ENCODE measurements at places on chromosomes 7 and 10.

- no peak for DNase-seq
Observed at GRCh38 chr7:50775836-50776235, 6.9 kb downstream of the GRB10 start.

DNA sequence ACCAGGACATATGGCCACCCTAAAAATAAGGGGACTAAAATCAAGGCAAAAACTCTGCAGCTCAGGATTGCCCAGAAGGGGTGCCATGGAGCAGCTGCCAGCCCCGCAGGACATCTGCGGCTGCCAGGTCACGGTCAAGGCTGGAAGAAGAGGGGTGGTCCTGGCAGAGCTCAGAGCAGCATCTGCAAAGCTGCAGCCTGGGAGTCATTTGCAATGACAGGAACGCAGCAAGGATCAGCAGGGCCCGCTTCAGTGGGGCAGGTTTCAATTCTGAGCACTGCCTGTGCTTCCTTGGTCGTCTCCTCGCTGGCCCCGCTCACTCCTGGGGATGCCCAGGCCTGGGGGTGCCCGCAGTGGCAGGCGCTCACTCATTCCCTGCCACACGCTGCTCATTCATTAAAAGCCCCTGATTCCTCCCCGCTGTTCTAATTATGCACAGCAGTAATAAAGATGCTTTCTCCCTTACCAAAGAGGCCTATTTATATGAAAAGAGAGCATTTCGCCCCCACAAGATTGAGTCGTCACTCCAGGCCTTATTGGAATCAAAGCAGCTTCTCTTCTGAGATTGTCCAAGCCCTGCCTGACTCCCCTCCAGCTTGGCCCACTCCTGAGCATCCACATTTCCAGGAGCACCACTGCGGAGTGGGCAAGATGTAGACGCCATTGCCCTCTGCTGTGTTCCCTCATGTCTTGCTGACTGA, 4.6 kb downstream of the HSPA12A start:
- DNase-seq, result peak; percentile 27

GRCh38 chr7:91302794-91303193, 38.6 kb downstream of the FZD1 start:
- DNase-seq, result no peak

- no peak for DNase-seq
Observed at GRCh38 chr7:37943905-37944736, 23.7 kb downstream of the EPDR1 start.

GRCh38 chr7:39810204-39810642, 139.8 kb upstream of the CDK13 start:
- DNase-seq, result no peak

GRCh38 chr10:22679608-22680007, 34.8 kb downstream of the PIP4K2A start:
- DNase-seq, result no peak

DNA sequence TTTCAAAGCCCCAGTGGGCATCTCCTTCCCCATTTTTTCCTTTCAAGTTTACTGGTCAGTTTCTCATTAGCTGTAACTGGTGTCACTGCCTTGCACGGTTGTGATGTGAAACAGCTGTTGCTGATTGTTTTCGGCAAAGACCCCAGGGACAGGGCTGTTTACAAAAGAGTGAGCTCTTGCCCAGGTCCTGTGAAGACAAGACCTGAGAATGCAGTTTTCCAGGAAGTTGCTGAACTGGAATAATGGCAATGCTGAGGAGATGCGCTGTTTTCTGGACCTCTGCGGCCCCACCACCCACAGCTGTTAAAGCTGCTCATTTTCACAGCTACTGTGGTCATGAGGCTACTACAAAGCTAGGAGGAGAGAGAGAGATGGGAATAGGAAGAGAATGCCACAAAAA, 116.6 kb upstream of the RSU1 start:
- DNase-seq, result no peak

GRCh38 chr7:97873606-97874005, 1.4 kb upstream of the ASNS start:
- no peak for DNase-seq

DNA sequence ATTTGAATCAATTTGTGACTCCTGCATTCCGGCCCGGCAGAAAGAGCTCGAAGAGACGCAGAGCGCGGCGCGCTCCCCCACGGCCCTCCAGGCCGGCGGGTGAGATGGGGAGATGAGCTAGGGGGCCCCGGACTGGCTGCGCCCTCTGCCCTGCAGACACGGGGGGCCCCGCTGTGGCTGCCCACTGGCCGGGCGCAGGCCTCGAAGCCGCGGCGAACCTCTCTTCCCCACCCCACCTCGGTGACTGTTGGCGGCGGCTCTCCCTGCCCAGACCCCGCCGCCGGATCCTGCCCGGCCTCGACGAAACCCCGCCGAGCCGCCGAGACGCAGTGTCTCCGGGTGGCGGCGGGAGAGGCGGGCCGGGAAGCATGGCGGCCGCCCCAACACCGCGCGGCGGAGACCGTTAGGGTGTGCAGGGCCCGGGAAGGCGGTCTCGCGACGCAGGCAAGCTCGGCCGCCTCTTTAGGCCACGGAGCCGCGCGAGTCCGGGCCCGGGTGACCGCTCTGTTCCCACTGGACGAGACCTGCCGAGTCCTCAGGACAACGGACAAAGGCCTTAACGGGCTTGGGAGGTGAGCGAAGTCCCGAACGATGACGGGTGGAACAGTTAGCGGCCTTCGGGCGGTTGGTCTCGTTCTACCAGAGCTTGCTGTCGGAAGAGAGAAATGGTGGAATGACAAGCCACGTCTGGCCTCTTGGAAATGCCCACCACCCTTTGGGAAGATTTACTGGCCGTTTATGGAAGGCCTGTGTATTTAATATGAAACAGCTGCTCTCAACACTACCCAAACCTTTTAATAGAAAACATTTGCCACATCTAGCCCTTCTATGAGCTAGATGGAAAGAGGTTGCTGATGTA, 24.3 kb downstream of the NUP42 start:
- no peak for DNase-seq

- no peak for DNase-seq
Observed at GRCh38 chr7:155003092-155003375, at the start of gene PAXIP1. Gene PAXIP1, minus strand, starts transcription at chr7:155003124. Its CDS starts 195 bp downstream, at chr7:155002929.

- no peak for DNase-seq
Observed at GRCh38 chr7:12715372-12716133, 28.1 kb downstream of the ARL4A start.

DNA sequence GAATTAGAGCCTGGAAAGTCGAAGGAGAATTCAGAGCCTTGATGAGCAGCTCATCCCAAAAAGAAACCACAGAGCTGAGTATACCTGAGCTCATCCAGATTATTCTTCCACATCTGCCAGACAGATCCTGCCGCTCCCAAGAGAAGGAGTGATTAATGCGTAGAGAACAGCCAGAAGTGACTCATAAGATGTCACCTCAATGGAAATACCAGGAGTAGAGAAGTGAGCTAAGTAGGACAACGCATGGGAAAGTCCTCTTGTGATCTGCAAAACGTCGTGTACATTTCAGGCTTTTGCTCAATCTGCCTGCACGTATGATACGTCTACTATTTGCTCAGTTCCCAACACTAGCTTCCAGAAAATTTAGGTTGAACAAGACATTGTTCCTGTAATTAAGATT, 230.5 kb upstream of the AUTS2 start:
- DNase-seq, result no peak

DNA sequence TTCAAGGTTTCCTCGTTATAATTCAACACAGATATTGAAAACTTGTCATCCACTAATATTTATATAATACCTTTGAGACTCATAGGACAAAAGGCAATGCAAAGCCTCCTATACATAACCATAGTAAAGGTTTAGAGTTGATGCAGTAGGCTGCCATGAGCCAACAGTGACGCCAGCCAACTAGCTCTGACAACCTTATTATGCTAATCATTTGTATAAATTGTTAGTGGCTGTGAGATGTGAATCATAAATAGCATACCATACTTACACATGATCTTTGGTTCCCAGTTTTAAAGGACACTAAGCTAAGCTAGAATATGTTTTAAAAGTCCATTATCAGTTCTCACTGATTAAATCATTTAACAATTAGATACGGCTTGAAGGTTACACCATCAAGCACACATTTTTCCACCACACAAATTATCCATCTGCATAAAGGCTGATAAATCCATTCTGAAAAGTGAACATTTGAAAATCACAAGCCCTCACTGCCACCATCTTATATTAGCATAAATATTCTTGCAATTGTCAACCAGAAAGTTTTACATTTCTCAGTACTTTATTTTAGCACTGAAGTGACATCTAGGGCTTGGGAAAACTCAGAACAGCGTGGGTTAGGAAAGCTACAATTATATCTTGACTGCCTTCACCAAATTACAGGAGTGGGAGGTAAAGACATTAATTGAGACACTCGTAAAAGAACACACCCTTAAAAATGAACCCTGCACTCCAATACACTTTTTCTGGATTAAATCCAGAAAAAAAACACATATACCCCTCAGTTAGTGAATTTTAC, 30.7 kb downstream of the COA1 start:
- no peak for DNase-seq

GRCh38 chr10:75596930-75597620, 165.7 kb downstream of the LRMDA start:
- DNase-seq, result no peak

DNA sequence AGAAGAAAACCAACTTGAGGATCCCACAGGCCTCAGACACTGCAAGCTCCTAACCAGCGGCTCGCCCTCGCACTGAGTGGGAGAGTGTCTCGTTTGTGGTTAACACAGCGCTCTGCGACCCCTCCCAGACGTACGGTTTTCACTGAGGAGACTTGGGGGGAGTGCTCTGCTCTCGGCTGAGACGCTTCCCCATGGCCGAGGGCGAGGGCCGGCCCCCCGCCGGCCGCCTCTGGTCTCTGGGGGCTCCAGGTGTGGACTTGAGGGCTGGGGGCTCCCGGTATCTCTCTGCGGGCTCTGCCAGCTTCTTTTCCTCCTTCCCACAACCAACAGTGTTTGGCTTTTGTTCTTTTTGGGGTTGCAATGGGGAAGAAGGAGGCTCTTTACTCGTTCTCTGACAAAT, 118.7 kb downstream of the LARP4B start:
- no peak for DNase-seq

- no peak for DNase-seq
Observed at GRCh38 chr10:12348294-12348869, 965 bp upstream of the CAMK1D start.

GRCh38 chr7:27160546-27161213, 4.2 kb upstream of the HOXA7 start:
- DNase-seq, result peak; percentile 74

- DNase-seq, result no peak
Observed at GRCh38 chr7:139230023-139230422, 1.0 kb upstream of the UBN2 start.

GRCh38 chr7:14233076-14233867, 243.8 kb upstream of the ETV1 start:
- DNase-seq, result no peak

DNA sequence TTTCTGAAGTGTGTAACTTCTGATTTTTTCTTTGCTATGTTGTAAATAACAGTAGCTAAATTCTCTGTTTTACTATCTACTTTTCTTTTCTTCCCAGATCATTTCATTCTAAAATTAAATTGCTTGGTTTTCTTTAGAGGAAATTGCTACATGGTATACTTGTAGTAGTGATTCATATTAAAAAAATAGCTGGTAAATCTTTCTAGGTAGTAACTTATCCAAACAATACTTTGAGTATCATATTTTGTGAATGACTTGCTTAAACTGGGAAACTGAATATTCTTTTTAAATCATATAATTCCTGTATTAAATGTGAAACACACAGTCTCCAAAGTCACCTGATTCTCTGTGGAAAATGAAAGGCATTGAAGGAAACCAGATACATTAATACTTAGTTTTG, 85.5 kb downstream of the ZNRF2 start:
- no peak for DNase-seq

DNA sequence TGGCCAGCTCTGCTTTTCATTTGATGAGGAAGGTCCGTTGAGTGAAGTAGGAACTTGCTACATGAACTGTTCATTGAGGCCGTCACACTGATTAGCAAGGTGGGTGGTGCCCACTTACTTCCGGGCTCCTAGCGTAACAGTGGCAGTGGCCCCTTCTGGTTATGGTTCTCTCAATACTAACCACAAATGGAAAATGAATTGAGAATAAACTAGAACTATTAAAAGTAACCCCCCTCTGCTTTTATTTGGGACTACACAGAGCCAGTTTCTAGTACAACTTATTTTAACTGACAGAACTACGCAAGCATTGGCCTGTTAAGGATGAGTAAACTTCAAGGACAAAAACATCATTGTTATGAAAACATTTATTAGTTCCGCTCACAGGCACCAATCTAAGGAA, 519.1 kb downstream of the INHBA start:
- no peak for DNase-seq

DNA sequence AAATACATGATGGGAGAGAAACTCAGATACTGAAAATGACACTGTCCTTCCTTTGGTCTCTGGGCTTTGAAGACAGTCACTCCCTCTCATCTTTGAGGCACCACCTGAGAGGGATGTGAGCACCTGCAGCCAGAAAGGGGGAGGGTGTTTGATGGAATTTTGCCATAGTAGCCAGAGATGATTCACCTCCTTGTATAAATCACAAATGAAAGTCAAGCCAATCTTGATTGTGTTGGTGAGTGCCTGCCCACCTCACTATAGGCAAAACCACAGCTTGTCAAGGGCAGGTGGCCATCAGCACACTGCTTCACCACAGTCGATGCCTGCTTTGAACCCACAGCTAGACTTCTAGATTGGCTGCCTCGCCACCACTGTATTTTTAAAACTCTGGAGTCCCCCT, 48.2 kb downstream of the PON1 start:
- no peak for DNase-seq

GRCh38 chr10:114726820-114727271, 68.8 kb upstream of the ABLIM1 start:
- no peak for DNase-seq

DNA sequence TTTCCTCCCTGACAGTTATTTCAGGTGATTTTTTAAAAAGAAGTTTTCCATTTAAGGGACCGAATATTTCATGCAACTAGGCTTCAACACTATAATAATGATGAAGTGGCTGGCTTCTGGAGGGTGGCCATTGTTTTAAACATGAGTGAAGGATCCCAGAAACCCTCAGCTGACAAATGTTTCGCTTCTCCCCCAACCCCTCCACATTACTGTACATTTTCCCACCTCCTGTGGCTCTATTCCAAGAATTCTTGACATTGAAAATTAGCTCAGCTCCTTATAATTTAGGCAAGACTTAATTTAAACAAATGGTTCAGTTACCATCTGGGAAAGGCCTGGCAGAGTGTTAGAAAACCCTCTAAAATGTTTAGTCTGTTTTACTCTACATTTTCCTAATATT, 129.9 kb upstream of the CDCA7L start:
- no peak for DNase-seq

DNA sequence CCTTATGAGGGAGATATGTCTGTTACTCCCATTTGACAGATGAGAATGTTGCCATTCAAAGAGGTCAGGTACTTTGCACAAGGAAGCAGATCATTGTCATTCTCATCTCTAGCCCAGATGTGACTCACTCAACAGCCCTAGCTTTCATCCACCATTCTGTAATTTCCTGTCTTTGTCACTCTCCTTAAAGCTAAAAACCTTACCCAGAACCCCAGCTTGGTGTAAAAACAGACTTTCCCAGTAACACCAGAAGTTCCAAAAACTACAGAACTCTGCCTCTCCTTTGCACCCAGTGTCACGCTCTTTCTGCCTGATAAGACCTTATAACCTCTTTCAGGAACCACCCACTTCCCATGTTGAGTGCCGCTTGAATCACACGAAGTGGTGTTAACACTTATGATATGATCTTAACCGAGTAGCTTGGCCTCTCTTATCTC, 89.1 kb upstream of the SP4 start:
- DNase-seq, result no peak

Data from caudate nucleus (tissue), 63 donors.